ENCODE measurements at places on chromosomes 6 and 20. TPM values are rescaled to one million over a fixed set of nuclear protein-coding genes. Genes with fewer than 3 reads are reported as not detected.
A peak's percentile ranks its signal among the peaks of the same experiment; 100 is the strongest.

ADGB gene
- not detected for total RNA-seq

RPP40 gene
- total RNA-seq = 16.6 TPM

TSBP1 gene
- not detected for total RNA-seq

DLK2 gene
- 0.68 TPM for total RNA-seq

HSF2 gene
- total RNA-seq = 9.2 TPM

AVP gene
- total RNA-seq = not detected

ARMH2 gene
- total RNA-seq = not detected

DLL1 gene
- 1.6 TPM for total RNA-seq

DNA sequence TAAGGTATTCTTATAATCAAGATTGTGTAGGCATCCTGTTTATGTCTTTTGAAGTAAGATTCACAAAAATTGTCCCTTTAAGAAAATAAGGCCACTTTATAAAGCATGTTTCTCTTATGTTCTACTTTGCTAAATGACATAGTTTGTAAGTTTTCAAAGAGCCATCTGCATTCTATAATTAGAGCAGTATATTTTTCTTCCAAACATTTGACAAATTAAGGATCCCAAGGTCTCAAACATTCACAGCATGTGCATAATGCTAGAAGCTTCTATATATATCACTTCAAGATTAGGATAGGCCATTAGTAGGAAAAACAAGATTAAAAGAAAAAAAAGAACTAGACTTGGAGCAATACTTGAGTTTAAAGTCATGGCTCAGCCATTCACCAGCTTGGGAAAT, 55.9 kb upstream of the DOK5 start:
- H3K4me3 ChIP-seq = no peak overlapping the region
- DNase-seq = no peak
- H3K4me1 ChIP-seq = no peaks in the 10 kb centered on the region
- no peaks in the 10 kb centered on the region for H3K36me3 ChIP-seq
- no peaks in the 10 kb centered on the region for H3K27me3 ChIP-seq

DNA sequence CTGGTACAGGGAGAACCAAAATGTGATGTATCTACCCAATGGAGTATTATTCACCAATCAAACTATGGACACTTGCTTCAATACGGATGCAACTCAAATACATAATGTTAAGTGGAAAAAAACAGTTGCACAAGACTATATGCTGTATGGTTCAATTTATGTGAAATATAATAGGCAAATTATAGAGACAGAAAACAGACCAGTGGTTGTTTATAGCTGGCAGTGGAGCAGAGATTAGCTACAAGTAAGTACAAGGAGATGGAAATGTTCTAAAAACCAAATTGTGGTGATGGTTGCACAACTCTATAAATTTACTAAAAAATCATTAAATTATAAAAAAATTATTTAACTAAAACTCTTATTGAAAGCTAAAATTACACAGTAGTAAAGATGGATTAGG, 113.2 kb downstream of the PRDM1 start:
- H3K36me3 ChIP-seq = peaks cover 9% of the 10 kb centered on the region
- H3K4me1 ChIP-seq = peaks cover 5% of the 10 kb centered on the region
- peak overlapping the region; percentile 68 for H3K27ac ChIP-seq
- no peak overlapping the region for H3K4me3 ChIP-seq
- no peak for DNase-seq

DNA sequence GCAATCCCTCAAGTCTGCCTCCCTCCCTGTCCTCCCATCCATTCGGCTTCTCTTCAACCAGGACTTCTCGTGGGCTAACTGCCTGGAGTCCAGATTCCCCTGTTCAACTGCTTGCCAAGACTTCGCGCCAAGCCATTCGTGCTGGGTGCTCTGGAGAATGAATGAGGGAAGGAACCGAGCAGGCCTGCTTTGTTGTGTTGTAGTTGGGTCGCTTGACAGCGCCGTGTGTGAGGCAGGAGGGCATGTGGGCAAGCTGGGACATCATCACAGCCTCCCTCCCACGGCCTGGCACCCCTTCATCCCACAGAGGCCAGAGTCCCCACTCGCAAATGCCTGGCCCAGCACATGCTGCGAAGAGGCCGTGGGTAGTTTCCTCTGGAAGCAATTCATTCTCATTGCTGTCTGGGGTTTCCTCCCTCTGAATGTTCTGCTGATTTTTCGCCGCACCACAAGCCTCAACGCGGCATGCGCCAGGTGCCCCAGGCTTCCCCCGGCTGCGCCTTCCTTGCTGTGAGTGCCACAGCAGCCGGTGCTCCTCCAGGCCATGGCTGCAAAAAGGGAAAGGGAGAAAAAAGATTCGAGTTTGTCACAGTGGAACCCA, 336.0 kb downstream of the QKI start:
- H3K27ac ChIP-seq = no peak overlapping the region
- H3K36me3 ChIP-seq = no peaks in the 10 kb centered on the region
- H3K4me3 ChIP-seq = no peak overlapping the region
- peaks cover 5% of the 10 kb centered on the region for H3K27me3 ChIP-seq
- H3K4me1 ChIP-seq = peaks cover 7% of the 10 kb centered on the region

DNA sequence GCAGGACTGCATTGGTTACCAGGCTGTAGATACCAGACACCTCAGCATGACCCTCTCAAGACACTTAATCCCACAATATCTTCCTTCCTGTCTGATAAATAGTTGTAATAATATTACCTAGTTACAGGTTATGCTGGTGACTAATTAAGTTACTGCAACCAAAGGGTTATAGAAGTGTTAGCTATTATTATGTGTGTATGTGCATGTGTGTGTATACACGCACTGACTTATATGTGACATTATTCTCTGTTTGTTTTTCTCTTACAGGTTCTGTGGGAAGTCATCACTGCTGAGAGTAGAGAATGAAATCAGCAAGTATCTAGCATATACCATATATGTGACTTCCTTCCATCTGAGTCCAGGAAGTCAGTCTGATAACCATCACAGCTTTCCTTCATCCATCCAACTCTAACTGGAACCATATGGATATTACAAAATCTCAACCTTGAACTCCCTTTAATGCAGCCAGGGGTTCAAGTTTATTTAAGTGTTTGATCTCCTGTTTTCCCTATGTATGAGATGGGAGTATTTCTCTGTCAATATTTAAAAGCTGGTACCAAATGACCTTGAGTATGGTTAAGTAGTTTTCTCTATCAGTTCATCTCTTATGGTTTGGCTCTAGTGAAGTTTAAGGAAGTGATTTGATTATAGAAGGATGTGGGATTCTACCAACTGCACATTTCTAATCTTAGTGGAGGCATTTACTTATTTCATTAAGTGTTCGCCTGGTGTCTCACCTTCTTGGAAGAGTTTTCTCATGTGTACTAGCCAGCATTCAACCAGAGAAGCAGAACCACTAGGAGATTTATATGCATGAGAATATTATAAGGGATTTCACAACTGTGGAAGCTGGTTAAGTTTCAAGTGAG, 313.2 kb downstream of the HIVEP2 start:
- H3K27me3 ChIP-seq = no peaks in the 10 kb centered on the region
- DNase-seq = peak; percentile 20
- H3K36me3 ChIP-seq = no peaks in the 10 kb centered on the region
- H3K4me1 ChIP-seq = peaks cover 9% of the 10 kb centered on the region
- no peak overlapping the region for H3K4me3 ChIP-seq

- H3K36me3 ChIP-seq = no peaks in the 10 kb centered on the region
- no peak for DNase-seq
- no peak overlapping the region for H3K4me3 ChIP-seq
- H3K27ac ChIP-seq = no peak overlapping the region
- no peaks in the 10 kb centered on the region for H3K27me3 ChIP-seq
Measured at GRCh38 chr6:11291582-11291981, 59.1 kb upstream of the NEDD9 start.

DNA sequence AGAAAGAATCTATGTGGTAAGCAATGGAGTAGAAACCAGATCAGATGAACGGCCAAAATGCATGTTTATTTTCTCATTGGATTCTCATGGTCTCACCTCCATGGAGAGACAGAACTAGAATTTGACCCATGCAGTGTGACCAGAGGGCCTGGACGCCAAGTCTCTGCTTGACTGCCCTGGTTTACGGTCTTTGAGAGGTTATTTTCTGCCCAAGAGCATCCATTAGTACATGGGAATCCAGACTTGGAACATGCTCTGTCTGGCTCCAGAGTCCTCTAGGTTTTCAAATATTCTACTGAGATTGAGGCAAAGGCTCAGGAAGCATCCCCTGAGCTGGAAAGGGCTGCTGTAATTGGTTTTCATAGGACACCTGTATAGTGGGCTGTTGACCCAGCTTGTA, 45.5 kb upstream of the UST start:
- no peak overlapping the region for H3K27ac ChIP-seq
- H3K27me3 ChIP-seq = no peaks in the 10 kb centered on the region
- DNase-seq = no peak

DNA sequence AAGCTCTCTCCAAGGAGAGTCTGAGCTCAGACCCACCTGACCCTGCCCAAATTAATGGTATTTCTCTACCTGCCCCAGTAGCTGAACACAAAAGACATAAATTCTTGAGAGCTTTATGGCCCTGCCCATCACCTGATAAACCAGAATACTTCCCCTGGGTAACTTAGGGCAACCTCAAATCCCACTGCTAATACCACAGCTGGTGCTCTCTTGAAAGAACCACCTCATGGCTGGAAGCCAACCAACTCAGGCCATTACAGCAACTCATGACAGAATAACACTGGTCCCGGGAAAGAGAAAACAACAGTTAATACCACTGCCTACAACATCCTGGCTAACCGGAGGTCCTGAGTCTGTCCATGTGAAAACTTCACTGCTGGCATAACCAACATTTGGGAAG, 328.6 kb downstream of the NKAIN2 start:
- no peaks in the 10 kb centered on the region for H3K36me3 ChIP-seq
- no peaks in the 10 kb centered on the region for H3K4me1 ChIP-seq

- H3K27ac ChIP-seq = no peak overlapping the region
- no peaks in the 10 kb centered on the region for H3K36me3 ChIP-seq
- H3K4me3 ChIP-seq = no peak overlapping the region
- no peaks in the 10 kb centered on the region for H3K4me1 ChIP-seq
- no peaks in the 10 kb centered on the region for H3K27me3 ChIP-seq
Measured at GRCh38 chr6:5814116-5814515, 192.6 kb downstream of the NRN1 start.

GRCh38 chr20:35285806-35286076, 1.2 kb upstream of the EIF6 start:
- H3K27ac ChIP-seq = no peak overlapping the region
- no peaks in the 10 kb centered on the region for H3K27me3 ChIP-seq

DNA sequence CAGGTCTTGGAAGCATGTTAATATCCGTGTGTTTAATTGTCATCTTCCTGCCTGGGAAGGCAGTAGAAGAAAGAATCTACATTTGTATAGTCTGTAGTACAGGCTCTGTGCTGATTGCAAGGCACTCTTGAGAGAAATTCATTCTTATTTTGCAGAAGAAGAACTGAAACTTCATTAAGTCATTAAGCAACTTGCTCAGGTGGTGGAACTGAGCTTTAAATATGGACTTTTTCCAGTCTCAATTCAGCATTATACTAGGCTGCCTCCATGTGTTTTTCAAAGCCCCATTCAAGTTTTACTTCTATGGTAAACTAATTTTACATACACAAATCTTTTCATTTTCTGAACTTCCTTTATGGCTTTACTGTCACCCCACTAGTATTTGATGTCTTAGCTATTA, 18.7 kb downstream of the ZNF451 start:
- H3K4me3 ChIP-seq = no peak overlapping the region
- H3K36me3 ChIP-seq = peaks cover 14% of the 10 kb centered on the region
- no peak for DNase-seq
- no peak overlapping the region for H3K27ac ChIP-seq

GRCh38 chr20:47040506-47041125, 146.0 kb downstream of the EYA2 start:
- H3K4me1 ChIP-seq = no peaks in the 10 kb centered on the region
- peaks cover 15% of the 10 kb centered on the region for H3K27me3 ChIP-seq
- H3K27ac ChIP-seq = no peak overlapping the region
- no peaks in the 10 kb centered on the region for H3K36me3 ChIP-seq

DNA sequence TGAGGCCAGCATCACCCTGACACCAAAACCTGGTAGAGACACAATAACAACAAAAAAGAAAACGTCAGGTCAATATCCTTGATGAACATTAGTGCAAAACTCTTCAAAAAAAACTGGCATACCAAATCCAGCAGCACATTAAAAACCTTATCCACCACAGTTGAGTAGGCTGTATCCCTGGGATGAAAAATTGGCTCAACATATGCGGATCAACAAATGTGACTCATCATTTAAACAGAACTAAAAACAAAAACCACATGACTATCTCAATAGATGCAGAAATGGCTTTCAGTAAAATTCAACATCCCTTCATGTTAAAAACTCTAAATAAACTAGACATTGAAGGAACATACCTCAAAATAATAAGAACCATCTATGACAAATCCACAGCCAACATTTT, 59.6 kb upstream of the PHIP start:
- no peak overlapping the region for H3K4me3 ChIP-seq
- H3K36me3 ChIP-seq = no peaks in the 10 kb centered on the region
- no peaks in the 10 kb centered on the region for H3K27me3 ChIP-seq
- no peak overlapping the region for H3K27ac ChIP-seq

- no peaks in the 10 kb centered on the region for H3K27me3 ChIP-seq
- H3K36me3 ChIP-seq = peaks cover 3% of the 10 kb centered on the region
- no peaks in the 10 kb centered on the region for H3K4me1 ChIP-seq
- H3K27ac ChIP-seq = no peak overlapping the region
- DNase-seq = no peak
Measured at GRCh38 chr20:49874696-49875095, 40.6 kb downstream of the SPATA2 start.

- no peaks in the 10 kb centered on the region for H3K27me3 ChIP-seq
- H3K4me1 ChIP-seq = no peaks in the 10 kb centered on the region
- H3K4me3 ChIP-seq = no peak overlapping the region
- DNase-seq = peak; percentile 76
- no peaks in the 10 kb centered on the region for H3K36me3 ChIP-seq
Measured at GRCh38 chr6:167058261-167058660, 59.1 kb downstream of the CEP43 start.

- H3K27me3 ChIP-seq = no peaks in the 10 kb centered on the region
- H3K4me3 ChIP-seq = no peak overlapping the region
- H3K4me1 ChIP-seq = peaks cover 43% of the 10 kb centered on the region
Measured at GRCh38 chr6:30881392-30882203, 2.7 kb upstream of the DDR1 start.

GRCh38 chr6:73134588-73134987, 90.7 kb downstream of the KHDC1L start:
- DNase-seq = no peak
- H3K27me3 ChIP-seq = no peaks in the 10 kb centered on the region
- H3K36me3 ChIP-seq = no peaks in the 10 kb centered on the region
- H3K4me1 ChIP-seq = no peaks in the 10 kb centered on the region

DNA sequence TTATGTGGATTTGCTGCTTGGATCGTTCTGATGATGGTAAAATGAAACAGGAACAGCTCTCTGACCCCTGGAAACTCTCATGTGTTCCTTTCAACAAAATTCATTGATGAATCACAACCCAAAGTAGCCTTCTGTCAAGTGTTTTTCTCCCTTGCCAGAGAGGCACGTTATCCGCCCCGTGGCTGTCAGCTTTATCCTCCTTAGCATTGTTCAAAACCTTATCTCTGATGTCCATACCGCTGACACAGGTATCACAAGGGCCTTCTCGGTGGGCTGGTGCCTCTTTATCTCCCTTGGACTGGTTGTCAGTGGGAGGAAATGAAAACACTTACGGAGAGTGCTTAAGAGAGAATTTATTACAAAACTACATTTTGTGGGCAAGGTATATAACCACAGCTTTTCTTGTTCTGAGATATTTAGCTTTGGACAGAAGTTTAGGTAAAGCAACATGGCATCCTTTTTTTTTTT, 84.9 kb downstream of the TIAM2 start:
- no peak overlapping the region for H3K27ac ChIP-seq
- no peaks in the 10 kb centered on the region for H3K27me3 ChIP-seq
- peaks cover 25% of the 10 kb centered on the region for H3K4me1 ChIP-seq
- peak; percentile 57 for DNase-seq
- no peaks in the 10 kb centered on the region for H3K36me3 ChIP-seq

- H3K27ac ChIP-seq = no peak overlapping the region
- DNase-seq = peak; percentile 12
- H3K27me3 ChIP-seq = no peaks in the 10 kb centered on the region
- no peaks in the 10 kb centered on the region for H3K4me1 ChIP-seq
- H3K4me3 ChIP-seq = no peak overlapping the region
Measured at GRCh38 chr6:126955621-126956020, 162.8 kb upstream of the RSPO3 start.

All from astrocyte (in vitro differentiated cells and primary cell).